ENCODE measurements at places on chromosomes 16 and 17.

GRCh38 chr17:48997103-48997826, at the start of gene IGF2BP1:
IGF2BP1 (plus strand) TSS chr17:48997385; CDS start chr17:48997746, 361 bp downstream.
- DNase-seq: no peak

DNA sequence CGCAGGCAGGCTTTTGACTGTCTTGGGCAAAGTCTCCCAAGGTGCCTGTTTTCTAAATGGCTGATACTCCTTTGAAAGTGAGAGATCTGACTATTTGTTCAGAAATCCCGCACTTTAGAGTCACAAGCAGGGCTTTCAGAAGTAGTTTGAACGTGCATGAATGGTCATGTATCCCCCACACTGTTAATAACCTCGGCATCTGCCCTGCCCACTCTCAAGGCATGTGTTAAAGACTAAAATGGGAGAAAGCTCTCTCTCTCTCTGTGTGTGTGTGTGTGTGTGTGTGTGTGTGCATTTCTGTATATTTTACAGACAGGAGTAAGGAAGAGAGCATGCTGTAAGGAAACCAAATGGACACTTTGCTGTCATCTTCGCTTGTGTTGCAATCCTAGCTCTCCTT, 163.7 kb downstream of the MAF start:
- no peak for DNase-seq

DNA sequence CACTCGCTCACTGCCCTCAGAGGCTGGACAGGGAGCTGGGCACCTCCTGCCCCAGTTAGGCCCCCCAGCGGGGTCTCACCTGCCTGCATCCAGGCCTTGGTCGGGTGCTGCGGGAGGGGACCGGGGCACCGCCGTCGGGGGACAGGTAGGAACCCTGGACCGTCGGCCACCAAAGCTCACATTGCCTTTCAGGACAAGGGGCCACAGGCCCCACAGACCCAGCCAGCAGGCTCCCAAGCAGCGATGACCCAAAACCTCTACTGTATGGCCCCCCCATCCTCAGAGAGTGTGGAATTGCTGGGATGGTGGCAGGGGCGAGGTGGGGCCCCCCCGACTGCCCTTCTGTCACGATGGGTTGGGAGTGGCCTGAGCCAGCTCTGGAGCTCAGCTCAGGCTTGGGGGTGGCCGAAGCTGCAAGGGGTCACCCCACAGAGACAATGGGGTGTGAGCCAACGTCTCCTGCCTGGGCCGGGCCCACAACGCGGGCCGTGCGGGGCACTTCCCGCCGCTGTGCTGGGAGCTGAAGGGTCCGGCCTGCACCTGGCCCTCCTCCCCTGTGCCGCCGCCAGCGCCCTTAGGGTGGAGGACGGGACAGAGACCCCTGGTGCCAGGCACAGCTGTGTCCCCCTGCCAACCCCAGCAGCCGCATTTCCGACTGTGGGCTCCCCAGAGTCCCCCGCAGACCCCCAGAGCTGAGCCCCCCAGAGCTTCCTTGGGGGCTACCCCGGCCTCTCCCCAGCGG, 498 bp downstream of the IGFALS start:
- DNase-seq: no peak

GRCh38 chr16:85800321-85800669, 800 bp downstream of the COX4I1 start:
- DNase-seq: no peak

All from NCI-H2107 (cell line).